Activated CD4-positive, alpha-beta T cell treated with anti-CD3 and anti-CD28 coated beads, Interleukin-2, amount 10 ng/mL, durations not matched to agents 24 days and 14 days (primary cell): ENCODE measurements at places on chromosomes 11 and 22. TPM values are rescaled to one million over a fixed set of nuclear protein-coding genes. Genes with fewer than 3 reads are reported as not detected.

DNA sequence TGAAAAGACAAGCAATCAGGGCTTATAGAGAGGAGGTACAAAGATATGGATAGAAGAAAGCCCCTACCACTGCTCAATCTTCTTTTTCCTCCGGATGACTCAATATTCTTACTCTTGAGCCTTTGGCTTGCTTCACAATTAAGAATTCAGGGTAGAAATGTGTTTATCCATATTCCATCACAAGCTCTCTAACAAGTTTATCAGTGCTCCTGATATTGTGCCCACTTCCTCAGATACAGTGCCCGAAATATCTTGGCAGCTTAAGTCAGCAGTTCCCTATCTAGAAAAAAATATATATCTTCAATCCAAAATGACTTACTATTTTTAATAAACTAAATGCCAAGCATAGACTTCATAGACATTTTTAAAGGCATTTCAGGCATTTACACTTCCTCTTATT lies 255.1 kb upstream of the FAT3 start:
- H3K4me3 ChIP-seq = no peak overlapping the region
- no peaks in the 10 kb centered on the region for H3K27me3 ChIP-seq
- no peak overlapping the region for H3K27ac ChIP-seq

- no peaks in the 10 kb centered on the region for H3K36me3 ChIP-seq
- no peak overlapping the region for H3K4me3 ChIP-seq
- no peak overlapping the region for H3K27ac ChIP-seq
- no peak for DNase-seq
Observed at GRCh38 chr11:117717485-117718314, 79.3 kb downstream of the DSCAML1 start.

DNA sequence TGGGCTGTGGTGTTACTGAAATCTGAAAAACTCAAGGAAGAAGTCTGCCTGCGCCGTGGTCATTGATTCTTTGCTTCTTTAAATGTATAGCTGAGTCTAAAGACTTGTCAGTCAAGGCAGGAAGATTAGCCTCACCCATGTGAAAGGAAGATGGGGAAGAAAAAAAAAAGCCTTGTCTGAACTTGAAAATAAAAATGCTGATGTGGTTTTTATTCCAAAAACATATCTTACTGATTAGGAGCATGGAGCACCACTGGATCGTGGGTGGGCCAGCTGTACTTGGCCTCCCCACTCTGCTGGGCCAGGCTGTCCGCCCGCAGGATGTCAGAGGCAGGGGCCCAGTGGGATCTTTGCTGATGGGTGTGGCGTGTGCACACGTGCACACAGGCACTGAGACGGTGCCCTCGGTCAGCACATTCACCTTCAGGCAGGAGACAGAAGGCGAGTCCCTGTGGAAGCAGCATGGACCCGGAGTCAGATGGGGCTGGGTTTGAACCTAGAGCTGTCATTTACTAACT lies 111.9 kb downstream of the WNT7B start:
- H3K27ac ChIP-seq = no peak overlapping the region
- H3K36me3 ChIP-seq = peaks cover 2% of the 10 kb centered on the region
- no peak overlapping the region for H3K4me3 ChIP-seq
- H3K27me3 ChIP-seq = peaks cover 47% of the 10 kb centered on the region
- H3K4me1 ChIP-seq = peaks cover 9% of the 10 kb centered on the region
- no peak for DNase-seq

DNA sequence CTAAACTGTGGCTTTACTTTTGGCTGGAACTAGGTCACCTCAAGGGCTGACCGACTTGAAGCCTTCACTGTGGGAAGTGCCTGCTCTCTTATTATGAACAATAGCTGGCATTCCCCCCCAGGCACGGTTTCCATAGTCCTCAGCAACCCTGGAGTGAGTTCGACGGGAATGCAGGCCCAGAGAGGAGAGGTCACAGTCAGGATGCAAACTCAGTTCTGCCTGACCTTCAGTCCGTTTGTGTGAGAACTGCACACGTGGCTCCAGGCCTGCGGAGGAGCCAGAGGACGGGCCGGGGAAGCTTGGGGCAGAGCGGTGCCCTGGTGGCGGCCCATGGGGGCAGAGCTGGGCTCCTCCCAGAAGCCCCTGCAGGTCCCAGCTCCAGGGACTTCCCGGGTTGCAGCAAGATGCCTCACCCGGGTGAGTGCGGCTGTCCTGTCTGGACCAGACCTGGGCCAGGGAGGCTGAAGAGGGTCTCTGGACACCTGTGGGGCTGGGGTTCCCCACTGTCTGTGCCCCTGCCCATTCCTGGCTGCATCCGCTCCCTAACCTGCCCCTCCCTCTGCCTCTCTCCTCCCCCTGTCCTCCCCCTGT lies 17.2 kb downstream of the SLC25A18 start:
- no peak overlapping the region for H3K27ac ChIP-seq
- H3K36me3 ChIP-seq = no peaks in the 10 kb centered on the region
- no peak overlapping the region for H3K4me3 ChIP-seq
- H3K4me1 ChIP-seq = no peaks in the 10 kb centered on the region
- H3K27me3 ChIP-seq = no peaks in the 10 kb centered on the region

DNA sequence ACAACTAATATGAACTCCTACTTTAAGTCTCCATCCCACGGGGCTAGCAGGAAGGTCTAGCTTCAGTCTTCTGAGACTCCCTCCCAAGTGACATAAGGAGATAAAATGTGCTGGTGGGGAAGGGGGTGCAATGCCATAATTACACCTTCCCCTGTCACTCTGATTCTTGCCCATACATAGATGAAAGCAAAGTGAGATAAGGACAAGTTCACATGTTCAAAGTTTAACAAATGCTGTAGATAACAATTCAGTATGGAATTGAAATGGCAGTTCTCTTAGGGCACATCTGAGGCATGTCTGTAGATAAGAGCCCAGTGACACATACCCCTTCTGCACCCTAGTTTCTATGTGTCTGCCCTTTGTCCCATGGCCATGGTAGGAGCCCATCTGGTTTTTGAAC lies 38.2 kb upstream of the PANX1 start:
- H3K36me3 ChIP-seq = no peaks in the 10 kb centered on the region
- peaks cover 2% of the 10 kb centered on the region for H3K27me3 ChIP-seq
- no peaks in the 10 kb centered on the region for H3K4me1 ChIP-seq

DNA sequence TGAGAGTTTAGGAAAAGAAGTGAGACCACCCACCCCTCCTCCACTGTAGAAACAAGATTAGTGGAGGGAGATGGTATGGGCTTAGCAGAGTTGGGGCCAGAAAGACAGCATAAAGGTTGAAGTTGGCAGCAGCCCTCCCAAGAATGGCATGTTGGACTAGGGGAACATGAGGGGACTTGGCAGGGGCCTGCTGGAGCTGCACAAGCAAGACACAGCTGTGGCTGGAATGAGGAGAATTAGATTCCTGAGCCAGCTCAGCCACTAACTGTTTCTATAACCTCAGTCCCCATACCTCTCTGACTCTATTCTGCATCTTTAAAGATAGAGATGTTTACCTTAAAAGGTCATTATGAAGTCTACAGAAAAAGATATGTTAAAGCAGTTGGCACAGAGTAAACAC lies 13.2 kb downstream of the MAP6 start:
- H3K27me3 ChIP-seq = peaks cover 42% of the 10 kb centered on the region
- H3K4me3 ChIP-seq = no peak overlapping the region
- DNase-seq = no peak
- H3K27ac ChIP-seq = no peak overlapping the region
- no peaks in the 10 kb centered on the region for H3K36me3 ChIP-seq

- H3K27ac ChIP-seq = no peak overlapping the region
- no peak overlapping the region for H3K4me3 ChIP-seq
- no peak for DNase-seq
- H3K4me1 ChIP-seq = no peaks in the 10 kb centered on the region
- peaks cover 9% of the 10 kb centered on the region for H3K27me3 ChIP-seq
Observed at GRCh38 chr11:102552447-102553194, 22.1 kb upstream of the MMP7 start.

DNA sequence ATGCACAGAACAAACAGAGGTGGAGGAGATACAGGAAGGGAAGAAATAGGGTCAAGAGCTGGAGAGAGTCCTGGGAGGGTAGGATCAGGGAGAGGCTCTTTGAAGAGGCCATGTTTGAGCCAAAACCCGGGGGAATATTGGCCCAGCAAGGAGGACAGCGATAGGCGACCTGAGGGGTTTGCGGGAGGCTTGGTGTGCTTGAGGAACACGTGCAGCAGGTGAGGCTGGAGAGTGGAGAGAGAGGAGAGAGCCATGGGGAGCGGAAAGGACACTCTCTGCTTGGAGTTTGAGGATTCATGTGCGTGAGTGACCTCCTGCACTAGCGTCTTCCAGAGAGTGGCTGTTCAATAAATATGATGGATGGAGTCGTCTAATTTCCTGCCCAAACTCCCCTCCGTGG lies 4.7 kb upstream of the B3GAT1 start:
- no peak overlapping the region for H3K4me3 ChIP-seq
- H3K27ac ChIP-seq = no peak overlapping the region
- peaks cover 46% of the 10 kb centered on the region for H3K27me3 ChIP-seq
- no peak for DNase-seq
- H3K4me1 ChIP-seq = peaks cover 4% of the 10 kb centered on the region
- H3K36me3 ChIP-seq = no peaks in the 10 kb centered on the region

DNA sequence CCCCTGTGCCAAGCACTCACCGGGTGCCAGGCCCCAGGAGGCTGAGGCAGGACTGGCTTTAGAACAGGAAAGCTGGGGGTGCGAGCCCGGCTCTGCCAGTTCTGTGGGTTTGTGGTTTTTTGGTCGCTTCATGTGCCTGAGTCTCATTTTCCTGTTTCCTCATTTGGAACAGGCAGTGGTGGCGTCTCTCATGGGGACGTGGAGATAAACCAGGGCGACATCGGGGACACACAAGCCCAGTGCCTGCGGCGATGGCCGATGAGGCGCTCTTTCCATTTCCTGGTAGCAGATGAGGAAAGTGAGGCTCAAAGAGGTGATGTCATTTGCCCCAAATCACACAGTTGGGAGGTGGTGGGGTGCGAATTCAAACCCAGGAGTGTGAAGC lies 20.8 kb upstream of the CHKA start:
- H3K4me3 ChIP-seq = no peak overlapping the region
- peaks cover 5% of the 10 kb centered on the region for H3K27me3 ChIP-seq
- H3K4me1 ChIP-seq = peaks cover 7% of the 10 kb centered on the region
- peak overlapping the region; percentile 82 for H3K27ac ChIP-seq
- H3K36me3 ChIP-seq = no peaks in the 10 kb centered on the region

DNA sequence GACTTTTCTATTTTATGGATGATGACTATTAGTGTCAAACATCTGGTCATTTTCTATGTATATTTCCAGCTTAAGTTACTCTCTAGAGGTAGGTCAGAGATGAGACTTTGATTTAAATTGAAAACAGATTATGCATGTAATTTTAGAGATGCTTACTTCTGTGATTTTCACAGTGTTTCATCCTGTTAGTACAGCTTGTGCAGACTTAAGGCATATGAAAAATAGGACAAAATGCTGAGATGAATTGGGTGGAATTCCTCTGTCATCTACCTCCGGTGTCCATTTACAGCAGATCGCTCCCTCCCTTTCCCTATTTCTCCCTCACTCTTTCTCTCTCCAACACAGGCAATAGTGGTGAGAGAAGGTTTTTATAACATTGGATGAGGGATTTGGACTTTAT lies 14.1 kb downstream of the JAM3 start:
- no peak for DNase-seq
- no peaks in the 10 kb centered on the region for H3K4me1 ChIP-seq
- peaks cover 7% of the 10 kb centered on the region for H3K36me3 ChIP-seq
- no peak overlapping the region for H3K4me3 ChIP-seq

GRCh38 chr11:40134820-40135570 lies 1324.5 kb downstream of the LRRC4C start:
- no peaks in the 10 kb centered on the region for H3K27me3 ChIP-seq
- no peaks in the 10 kb centered on the region for H3K4me1 ChIP-seq
- no peak overlapping the region for H3K27ac ChIP-seq
- H3K36me3 ChIP-seq = no peaks in the 10 kb centered on the region
- no peak overlapping the region for H3K4me3 ChIP-seq

DNA sequence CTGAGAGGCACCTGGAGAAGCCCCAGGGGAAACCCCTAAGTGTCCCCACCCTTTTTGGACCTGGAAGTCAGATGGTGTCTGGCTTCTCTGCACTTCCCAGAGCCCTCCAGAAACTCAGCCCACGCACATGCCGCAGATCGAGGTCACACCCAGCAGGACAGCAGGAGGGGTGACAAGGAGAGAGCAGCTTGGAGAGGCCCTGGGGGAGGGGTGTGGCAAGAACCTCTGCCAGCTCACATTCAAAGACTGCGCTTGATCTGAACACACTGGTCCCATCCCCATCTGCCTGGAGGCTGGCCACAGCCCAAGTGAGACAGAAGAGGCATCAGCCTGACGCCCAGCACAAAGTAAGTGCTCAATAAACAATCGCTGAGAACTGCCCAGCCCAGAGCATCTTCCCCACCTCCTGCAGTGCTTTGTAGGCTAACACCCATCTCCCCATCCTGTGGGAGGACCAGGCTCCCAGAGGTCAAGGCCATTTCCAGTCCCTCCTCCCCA lies 21.4 kb downstream of the TMPRSS6 start:
- peaks cover 38% of the 10 kb centered on the region for H3K4me1 ChIP-seq
- peak overlapping the region; percentile 68 for H3K4me3 ChIP-seq
- peak overlapping the region; percentile 84 for H3K27ac ChIP-seq
- peaks cover 4% of the 10 kb centered on the region for H3K36me3 ChIP-seq

DNA sequence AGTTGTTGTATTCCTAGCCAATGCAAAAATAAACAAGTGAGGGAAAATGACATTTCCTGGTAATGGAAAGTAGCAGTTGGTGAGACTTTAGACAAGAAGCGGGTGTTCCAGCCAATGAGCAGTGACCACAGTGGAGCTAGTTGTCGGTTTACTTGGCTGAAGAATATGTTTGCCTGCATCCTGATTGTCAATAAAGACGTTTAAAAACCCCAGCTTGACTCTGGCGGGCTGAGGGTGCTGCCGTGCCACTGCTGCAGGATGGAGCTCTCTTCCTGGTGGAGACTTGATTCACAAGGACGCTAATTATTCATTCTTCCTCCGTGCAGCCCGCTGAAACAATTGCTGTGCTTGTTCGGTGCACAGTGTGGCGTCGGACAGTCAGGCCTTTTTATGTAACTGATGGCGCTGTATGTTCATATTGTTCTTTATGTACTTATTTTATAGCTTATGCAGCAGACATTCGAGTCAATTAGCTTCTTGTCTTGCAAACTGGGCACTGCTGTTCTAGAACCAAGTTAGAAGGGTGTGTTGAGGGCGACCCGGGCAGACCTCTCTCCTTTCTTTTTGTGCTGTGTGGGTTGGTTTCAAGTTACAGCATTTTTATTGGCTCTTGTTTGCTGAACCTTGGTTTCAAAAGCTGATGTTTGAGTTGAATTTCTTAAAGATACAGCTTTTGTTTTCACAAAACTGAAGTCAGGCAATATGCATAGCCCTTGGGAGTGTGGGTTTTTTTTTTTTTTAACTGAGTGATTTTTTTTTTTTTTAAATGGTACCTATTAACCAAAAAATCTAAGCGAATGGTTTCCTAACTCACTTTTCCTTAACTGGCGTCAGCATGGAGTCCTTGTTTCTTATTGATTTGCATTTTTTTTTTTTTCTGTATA lies 153.9 kb downstream of the TEAD1 start:
- H3K27me3 ChIP-seq = peaks cover 80% of the 10 kb centered on the region
- peaks cover 9% of the 10 kb centered on the region for H3K4me1 ChIP-seq
- DNase-seq = no peak
- H3K4me3 ChIP-seq = peak overlapping the region; percentile 68
- no peaks in the 10 kb centered on the region for H3K36me3 ChIP-seq
- no peak overlapping the region for H3K27ac ChIP-seq

TLCD5 gene
- 0.76 and 1.2 TPM in 2 replicates for total RNA-seq

HPX gene
- not detected in 2 replicates for total RNA-seq

MOGAT2 gene
- total RNA-seq = not detected in 2 replicates

PLEKHA7 gene
- total RNA-seq = 16.7 and 20.7 TPM in 2 replicates

RASSF10 gene
- not detected in 2 replicates for total RNA-seq

MAPK12 gene
- 20.1 and 21.5 TPM in 2 replicates for total RNA-seq

CCDC87 gene
- 0.19 and 0.21 TPM in 2 replicates for total RNA-seq

HTR3B gene
- not detected in 2 replicates for total RNA-seq

TMPRSS5 gene
- total RNA-seq = 1.2 and 2.6 TPM in 2 replicates

OR52N4 gene
- total RNA-seq = 0.38 TPM in 1 of 2 replicates, not detected in the other

TMEM258 gene
- 179 and 187 TPM in 2 replicates for total RNA-seq

PCNX3 gene
- 52.0 and 55.1 TPM in 2 replicates for total RNA-seq

RAB39A gene
- not detected in 2 replicates for total RNA-seq
